GM13976 (cell line): ENCODE measurements at places on chromosomes 11 and 22.

DNA sequence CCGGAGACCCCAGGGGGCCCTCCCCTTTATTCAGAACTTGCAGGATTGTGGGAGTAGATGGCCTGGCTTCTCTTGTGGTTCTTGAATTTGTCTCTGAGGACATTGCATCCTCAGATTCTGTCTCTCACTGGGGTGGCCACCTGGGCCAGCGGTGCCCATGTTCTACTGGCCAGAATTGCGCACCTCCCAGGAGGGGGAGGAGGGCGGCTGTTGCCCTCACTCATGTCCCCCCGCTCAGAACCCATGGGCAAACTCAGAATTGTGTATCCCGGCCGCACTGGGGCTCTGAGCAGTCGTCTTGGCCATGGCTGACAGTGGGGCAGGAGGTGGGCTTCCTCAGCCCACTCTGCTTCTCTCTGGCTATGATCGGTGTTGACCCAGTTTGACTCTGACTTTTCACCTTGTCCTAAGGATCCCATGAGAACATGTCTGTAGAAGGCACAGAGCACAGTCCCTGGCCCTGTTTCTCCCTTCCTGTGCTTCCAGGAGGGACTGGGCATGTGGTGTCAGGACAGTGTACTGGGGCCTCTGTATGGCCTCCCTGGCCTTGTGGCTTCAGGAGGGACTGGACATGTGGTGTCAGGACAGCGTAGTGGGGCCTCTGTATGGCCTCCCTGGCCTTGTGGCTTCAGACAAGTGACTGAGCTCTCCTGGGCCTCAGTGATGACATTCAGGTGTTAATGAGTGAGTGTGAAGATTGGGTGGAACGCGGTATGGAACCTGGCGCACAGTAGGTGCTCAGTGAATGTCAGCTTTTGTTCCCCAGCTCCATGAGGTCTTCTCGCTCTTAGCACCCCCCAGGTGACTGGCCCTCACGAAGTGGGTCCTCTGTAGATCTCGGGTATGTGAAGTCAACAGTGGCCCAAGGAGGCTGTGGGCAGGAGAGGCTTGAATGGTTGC lies 99.3 kb downstream of the TBC1D22A start:
- DNase-seq: no peak

DNA sequence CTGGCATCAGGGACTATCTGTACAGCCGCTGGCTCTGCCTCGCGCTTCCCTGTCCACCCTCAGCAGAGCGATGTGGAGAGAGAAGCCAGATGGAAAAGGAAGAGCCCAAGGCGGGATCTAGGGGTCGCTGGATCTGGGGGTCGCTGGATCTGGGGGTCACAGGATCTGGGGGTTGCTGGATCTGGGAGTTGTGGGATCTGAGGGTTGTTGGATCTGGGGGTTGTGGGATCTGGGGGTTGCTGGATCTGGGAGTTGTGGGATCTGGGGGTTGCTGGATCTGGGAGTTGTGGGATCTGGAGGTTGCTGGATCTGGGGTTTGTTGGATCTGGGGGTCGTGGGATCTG lies 2.0 kb upstream of the MS4A10 start:
- DNase-seq: no peak

- no peak for DNase-seq
Measured at GRCh38 chr11:14587258-14587657, 56.3 kb upstream of the PDE3B start.

DNA sequence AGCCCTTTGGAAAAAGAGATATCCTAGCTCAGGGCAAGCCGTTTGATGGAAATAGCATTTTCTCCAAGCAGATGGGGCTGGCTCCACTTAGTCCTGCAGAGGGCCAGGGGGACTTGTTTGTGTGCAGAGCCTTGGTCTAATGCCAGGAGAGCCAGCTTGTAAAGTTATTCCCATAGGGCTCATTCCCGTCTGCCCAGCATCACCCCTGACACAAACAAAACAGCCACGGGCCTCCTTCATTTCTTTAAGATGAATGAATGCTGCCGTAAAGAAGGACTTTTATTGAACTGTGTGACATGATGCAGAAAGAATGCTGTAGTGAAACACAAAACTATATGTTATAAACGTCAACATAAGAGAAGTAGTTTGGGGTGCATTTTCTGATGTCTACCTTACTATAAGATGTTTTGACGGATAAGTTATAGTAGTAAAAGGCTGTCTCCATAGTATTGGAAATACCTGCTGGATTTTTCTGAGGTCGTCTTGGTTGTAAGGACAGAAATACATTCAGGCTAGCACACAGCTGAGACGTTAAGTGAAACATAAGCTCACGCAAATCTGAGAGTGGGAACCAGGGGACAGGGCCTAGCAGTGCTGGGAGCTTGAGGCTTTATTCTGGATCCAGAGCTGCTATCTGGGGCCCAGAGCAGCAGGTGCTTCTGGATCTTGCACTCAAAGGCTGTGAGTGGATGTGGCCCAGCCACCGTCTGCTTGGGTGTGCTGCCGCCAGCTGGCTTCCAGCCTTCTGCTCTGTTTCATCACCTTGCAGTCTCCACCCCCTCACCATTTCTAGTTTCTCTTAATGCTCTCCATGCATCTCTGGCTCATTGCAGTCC lies 53.3 kb downstream of the NCAM1 start:
- no peak for DNase-seq

DNA sequence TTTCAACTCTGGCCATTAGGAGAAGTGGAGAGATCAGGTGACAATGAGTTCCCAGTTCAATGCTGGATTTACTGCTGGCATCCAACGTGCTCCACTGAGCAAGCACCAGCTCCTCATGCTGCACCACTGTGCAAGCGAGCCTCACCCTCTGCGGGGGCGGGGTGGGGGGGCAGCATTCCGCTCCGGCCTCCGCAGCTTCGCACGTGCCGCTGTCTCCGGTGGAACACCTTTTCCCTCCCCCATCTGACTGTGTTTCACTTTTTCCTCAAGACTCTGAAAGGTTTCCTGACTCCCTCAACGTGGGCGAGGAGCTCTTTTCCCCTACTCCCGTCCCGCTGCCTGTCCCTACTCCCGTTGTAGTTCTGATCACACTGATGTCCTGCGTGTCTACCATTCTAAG lies 835 bp upstream of the RHOD start:
- DNase-seq: no peak

DNA sequence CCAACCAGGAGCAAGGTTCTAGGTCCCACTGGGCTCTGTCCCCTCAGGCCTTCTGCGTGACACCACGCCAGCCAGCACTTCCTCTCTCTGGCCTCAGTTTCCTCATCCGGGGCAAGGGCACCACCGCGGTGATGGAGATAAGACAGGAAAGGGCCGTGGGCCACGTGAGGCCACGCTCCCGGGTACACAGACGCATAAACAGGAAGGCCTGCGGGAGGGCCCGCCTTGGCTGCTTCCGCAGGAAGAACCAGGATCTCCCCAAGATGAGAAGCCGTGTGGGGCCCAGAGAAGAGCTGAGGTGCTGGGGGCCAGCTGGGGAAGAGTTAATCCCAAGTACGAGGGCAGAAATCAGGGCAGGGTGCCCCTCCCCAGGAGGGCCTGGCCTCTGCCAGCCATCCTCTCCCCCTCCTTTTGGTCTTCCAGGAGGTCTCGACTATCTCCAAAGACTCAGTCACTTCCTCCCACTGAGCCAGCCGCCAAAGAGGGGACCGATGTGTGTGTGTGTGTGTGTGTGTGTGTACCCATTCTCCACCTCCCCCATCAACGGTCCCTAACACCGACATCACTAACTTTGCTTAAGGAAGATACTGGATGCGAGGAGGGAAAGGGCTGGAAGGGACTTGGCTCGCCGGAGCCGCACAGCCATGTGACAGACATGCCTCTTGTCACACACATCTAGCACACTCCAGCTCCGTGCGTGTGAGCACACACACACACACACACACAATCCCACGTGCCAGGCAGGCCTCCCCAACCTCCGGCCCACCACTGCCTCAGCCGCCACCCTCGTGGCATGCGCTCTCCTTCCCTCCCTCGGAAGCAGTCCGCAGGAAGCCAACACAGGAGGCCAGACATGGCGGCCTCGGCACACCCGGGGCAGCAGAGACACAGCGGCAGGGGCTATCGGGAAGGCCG lies 1.4 kb downstream of the MFNG start:
- DNase-seq: peak; percentile 86

- no peak for DNase-seq
Measured at GRCh38 chr11:44741976-44742375, 15.2 kb downstream of the TSPAN18 start.

- DNase-seq: no peak
Measured at GRCh38 chr11:38788561-38788960, 2190.5 kb upstream of the RAG2 start.

GRCh38 chr11:133886029-133886428 lies 40.7 kb upstream of the SPATA19 start:
- DNase-seq: no peak

GRCh38 chr11:81975261-81975900 lies 758.3 kb downstream of the FAM181B start:
- no peak for DNase-seq

DNA sequence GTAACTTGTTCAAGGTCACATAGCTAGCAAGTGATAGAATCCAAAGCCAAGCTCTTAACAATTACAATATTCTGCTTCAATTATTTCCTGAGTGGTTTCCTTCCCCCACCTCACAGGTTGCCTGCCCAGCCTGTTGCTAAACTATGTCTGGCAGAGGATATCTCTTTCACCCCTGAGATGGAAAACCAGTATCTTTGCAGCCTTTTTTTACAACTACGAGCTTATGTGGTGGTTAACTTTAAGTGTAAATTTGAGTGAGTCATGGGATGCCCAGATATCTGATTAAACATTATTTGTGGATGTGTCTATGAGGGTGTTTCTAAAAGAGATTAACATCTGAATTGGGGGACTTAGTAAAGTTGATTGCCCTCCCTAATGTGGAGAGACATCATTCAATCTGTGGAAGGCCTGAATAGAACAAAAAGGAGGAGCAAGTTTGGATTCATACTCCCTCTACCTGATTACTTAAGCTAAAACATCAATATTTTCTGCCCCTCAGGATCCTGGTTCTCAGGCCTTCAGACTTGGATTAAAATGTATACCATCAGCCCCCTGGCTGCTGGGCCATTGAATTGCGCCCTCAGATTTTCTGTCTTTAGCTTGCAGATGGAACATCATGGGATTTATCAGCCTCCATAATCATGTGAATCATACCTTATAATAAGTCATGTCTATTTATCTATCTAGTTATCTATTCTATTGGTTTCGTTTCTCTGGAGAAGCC lies 911.9 kb downstream of the METTL15 start:
- DNase-seq: no peak

DNA sequence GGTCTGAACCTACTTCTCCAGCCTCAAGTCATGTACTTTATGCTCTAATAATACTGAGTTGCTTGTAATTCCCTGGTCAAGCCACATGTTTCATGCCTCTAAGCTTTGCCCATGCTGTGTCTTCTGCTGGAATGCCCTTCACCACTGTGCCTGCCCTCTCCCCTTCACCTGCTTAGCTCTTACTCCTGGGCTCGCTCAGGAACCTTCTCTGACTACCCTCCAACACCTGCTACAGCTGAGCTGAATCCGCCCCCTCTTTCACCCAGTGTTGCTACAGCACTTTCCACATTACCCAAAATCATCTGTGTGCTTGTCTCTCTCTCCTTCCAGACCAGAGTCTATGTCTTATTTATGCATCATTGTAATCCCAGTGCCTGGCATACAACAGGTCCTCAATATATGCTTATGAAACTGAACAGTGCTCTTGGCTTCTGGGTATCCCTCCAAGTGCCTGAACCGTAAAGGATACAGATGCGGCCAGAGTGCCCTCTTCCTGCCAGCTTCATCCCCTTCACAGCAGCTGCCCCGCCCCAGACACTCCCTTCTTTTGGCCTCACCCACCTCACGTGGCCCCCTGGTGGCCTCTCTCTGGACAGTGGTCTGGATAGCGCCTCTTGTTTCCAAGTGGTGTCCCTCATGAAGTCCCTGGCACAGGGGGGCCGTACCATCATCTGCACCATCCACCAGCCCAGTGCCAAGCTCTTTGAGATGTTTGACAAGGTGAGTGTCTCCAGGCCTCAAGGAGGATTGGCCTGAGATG lies 7.1 kb downstream of the ABCG4 start:
- no peak for DNase-seq

DNA sequence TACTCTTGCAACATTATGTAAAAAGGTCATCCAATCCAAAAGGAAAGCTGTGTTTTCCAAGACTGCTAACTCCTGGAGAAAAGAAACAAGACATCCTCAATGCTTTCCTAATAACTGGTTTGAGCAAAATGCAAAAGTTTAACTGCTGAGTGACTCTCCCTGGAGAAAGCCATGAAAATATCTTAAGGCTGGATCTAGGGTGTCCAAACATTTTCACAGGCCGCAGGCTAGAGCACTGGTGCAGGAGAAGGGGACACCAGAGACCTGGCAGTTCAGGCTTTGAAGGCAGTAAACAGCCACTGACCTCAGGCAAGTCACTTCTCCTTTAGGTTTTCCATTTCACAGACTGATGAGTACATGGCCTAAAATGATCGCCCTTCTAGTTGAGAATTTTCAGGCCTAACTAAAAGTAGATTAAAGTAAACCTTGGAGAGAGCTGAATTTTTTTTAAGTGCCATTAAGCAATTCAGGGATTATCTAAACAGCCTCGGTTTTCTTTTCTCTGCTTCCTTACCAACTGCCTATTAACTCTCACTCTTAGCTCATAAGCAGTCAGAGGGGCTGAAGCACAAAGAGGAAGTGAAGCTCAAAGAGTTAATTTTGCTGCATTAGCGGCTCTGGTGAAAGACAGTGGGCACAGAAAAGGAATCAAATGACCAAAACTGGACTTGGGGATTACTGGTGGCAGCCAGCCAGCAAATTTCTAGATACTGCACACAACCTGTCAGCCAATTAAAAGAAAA lies 2.3 kb downstream of the CHKA start:
- DNase-seq: peak; percentile 67

GRCh38 chr22:48952256-48953102 lies 875.2 kb downstream of the BRD1 start:
- no peak for DNase-seq
